ENCODE measurements at places on chromosomes 6 and 20. TPM values are rescaled to one million over a fixed set of nuclear protein-coding genes. Genes with fewer than 3 reads are reported as not detected.

The NR2E1 gene
- not detected for total RNA-seq

The PTK6 gene
- total RNA-seq = 0.17 TPM

The FABP7 gene
- total RNA-seq = not detected

The KCNB1 gene
- total RNA-seq = 55.5 TPM

The TDRD6 gene
- 1.3 TPM for total RNA-seq

The RGS17 gene
- 0.83 TPM for total RNA-seq

The SF3B5 gene
- 134 TPM for total RNA-seq

The BANF2 gene
- not detected for total RNA-seq

DNA sequence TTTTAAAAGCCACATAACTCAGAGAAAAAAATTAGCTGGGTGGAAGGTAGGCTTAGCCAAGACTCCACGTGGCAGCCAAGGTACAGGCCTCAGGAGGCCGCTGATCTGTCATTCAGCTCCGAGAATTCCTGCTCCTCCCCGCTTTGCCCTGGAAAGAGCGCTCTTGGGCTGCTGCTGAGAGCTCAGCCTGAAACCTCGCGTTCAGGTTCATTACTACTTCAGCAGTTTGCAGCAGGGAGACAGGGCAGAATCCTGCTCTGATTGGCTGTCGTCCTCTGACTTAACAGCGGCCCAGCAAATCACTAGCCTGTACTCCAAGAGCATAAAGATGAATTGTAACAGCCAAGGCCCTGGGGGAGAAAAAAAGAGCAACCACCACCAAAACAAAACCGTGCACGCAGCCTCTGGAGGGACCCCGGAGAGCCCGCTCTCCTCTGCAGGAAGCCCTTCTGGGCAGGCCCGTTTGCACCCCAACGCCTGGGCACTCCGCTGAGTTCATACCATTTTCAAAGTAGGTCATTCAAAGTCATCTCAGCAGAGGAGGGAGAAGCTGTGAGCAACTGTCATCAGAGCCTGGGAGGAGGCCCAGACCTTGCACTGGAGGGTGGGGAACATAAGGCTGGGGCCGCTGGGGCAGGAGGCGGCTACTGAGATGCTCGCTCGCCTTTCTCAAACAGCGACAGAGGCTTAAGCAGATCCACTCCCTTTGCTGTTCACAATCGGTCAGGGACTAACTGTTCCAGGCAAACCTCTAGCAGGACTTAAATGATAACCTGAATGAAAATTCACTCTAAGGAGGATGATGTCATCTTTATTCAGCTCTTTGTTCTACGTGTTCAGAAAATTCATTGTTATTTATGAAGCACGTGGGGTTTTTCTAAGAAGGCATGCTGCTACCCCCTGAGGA is 42.3 kb upstream of the ATXN1 start:
- H3K36me3 ChIP-seq = no peaks in the 10 kb centered on the region
- H3K4me1 ChIP-seq = peaks cover 47% of the 10 kb centered on the region
- DNase-seq = no peak
- peak overlapping the region; percentile 43 for H3K4me3 ChIP-seq

- H3K4me1 ChIP-seq = no peaks in the 10 kb centered on the region
- H3K36me3 ChIP-seq = no peaks in the 10 kb centered on the region
- no peak overlapping the region for H3K4me3 ChIP-seq
- no peak for DNase-seq
- no peaks in the 10 kb centered on the region for H3K27me3 ChIP-seq
Measured at GRCh38 chr6:117380298-117380697, 45.4 kb downstream of the ROS1 start.

DNA sequence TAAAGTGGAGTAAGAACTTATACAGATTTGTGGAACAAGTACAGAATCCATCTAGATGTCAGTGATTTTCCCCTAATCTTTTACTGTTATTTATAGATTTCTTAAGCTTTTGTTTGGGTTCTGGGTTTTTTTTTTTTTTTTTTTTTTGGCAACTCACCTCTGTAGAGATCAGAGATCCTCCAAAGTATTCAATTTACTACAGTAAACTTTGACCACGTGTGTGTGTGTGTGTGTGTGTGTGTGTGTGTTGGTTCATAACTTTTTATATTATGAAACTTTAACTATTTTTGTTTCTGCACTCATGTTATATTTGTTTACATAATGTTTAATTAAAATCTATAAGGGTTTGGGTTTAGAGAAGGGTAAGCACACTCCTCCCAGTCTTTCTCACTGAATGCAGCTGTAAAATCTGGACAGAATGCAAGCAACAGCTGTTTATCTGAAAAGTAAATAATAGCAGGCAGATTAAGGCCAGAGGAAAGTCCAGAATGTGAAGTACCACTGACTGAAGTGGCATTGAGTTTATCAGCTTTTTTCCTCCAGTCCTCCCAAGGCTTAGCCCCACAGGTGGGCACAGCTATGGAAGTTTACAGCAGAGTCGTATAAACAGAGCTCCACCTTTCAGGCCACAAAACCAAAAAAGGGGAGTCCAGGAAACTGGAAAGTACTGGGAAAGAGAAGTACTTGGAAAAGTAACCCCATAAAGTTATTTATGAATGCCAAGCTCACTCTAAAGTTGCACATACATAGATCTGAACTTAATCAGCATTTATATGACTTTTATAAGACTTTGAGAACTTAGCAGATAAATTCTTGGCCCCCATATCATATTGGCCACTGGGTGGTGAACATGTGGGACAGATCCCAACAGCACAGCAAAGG is 43.0 kb upstream of the CD2AP start:
- no peak overlapping the region for H3K4me3 ChIP-seq
- no peaks in the 10 kb centered on the region for H3K4me1 ChIP-seq
- no peaks in the 10 kb centered on the region for H3K36me3 ChIP-seq
- DNase-seq = no peak

DNA sequence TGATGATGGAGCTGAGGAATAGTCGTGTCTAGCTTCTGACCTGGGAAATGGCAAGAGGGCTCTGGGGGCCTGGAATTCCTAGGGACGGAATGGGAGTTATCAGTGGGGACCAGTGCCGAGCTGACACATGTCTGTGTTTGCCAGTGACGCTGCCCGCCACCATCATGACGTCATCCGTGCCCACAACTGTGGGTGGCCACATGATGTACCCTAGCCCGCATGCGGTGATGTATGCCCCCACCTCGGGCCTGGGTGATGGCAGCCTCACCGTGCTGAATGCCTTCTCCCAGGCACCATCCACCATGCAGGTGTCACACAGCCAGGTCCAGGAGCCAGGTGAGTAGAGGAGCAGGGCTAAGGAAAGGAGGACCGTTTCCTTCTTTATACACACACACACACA is 3.8 kb upstream of the CUL9 start:
- no peak for DNase-seq
- peaks cover 44% of the 10 kb centered on the region for H3K36me3 ChIP-seq
- peaks cover 56% of the 10 kb centered on the region for H3K4me1 ChIP-seq
- no peak overlapping the region for H3K27ac ChIP-seq
- H3K4me3 ChIP-seq = no peak overlapping the region
- H3K27me3 ChIP-seq = no peaks in the 10 kb centered on the region

- no peak for DNase-seq
- H3K4me3 ChIP-seq = peak overlapping the region; percentile 90
- H3K27me3 ChIP-seq = no peaks in the 10 kb centered on the region
- H3K27ac ChIP-seq = peak overlapping the region; percentile 97
Measured at GRCh38 chr6:19837511-19838441, 606 bp downstream of the ID4 start.

- peak overlapping the region; percentile 98 for H3K4me3 ChIP-seq
- peak overlapping the region; percentile 99 for H3K27ac ChIP-seq
- peaks cover 80% of the 10 kb centered on the region for H3K4me1 ChIP-seq
- no peaks in the 10 kb centered on the region for H3K27me3 ChIP-seq
Measured at GRCh38 chr6:87155842-87156815, 764 bp downstream of the ZNF292 start.

GRCh38 chr20:57060407-57061050 is 205.9 kb downstream of the BMP7 start:
- peaks cover 15% of the 10 kb centered on the region for H3K27me3 ChIP-seq
- H3K36me3 ChIP-seq = no peaks in the 10 kb centered on the region
- no peak overlapping the region for H3K4me3 ChIP-seq

DNA sequence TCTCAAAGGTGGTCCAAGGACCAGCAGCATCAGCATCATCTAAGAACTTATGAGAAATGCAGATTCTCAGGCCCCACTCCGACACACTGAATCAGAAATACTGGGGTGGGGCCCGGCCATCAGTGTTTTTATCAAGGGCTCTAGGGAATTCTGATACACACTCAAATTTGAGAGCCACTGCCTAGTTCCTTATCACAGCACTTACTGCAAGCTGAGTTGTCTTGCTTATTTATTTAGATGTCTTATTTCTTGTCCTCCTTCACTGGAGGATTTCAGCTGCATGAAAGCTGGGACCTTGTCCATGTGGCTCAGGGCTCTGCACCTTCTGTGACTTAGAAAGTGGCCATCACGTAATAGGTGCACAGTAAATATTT is 139.4 kb upstream of the RREB1 start:
- H3K4me3 ChIP-seq = no peak overlapping the region
- H3K36me3 ChIP-seq = no peaks in the 10 kb centered on the region
- no peaks in the 10 kb centered on the region for H3K4me1 ChIP-seq
